ENCODE measurements at places on chromosomes 16 and 17.

GRCh38 chr17:78300962-78301820 is 58.7 kb downstream of the SOCS3 start:
- no peak for DNase-seq

- DNase-seq, result no peak
Observed at GRCh38 chr16:30121741-30122571, 1.1 kb downstream of the MAPK3 start.

DNA sequence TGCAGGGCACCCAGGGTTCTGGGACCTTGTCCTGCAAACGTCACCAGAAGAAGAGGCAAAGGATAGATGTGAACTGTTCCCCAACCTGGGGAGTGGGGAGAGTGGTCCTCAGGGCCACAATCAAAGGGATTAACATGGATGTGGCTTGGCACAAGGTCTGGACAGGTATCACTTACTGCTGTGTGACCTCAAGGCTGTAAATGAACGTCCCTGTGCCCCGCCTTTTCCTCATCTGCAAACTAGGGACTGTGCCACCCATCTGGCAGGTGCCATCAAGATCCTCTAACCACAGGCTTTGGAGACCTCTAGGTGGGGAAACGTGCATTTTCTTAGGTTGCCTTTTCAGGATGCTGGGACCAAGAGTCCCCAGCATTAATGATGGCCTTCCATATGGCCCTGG is 25.1 kb downstream of the SLC5A10 start:
- DNase-seq, result no peak

GRCh38 chr17:48374650-48375230 is 55.3 kb downstream of the SKAP1 start:
- no peak for DNase-seq

GRCh38 chr17:43909537-43910231 is 2.3 kb upstream of the MPP2 start:
- no peak for DNase-seq

GRCh38 chr17:79732804-79733691 is 2.3 kb downstream of the ENPP7 start:
- DNase-seq, result no peak

GRCh38 chr17:4901648-4902344 is 1.1 kb downstream of the CHRNE start:
- DNase-seq, result no peak

Data from DMS79 (cell line).